ENCODE measurements at places on chromosomes 3 and 15.

- DNase-seq, result no peak
These were observed 9.8 kb downstream of the CTXND1 start for GRCh38 chr15:80242132-80242769.

DNA sequence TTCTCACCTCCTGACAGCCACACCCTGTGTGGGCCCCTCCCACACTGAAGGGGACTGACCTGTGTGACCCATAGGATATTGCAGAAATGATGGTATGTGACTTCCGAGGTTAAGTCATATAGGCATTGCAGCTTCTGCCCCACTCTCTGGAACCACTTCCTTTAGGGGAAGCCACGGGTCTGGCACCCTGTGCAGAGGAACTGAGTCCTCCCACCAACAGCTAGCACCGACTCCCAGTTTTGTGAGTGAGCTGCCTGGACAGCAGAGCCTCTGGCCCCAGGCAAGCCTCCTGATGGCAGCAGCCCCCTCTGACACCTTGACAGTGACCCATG lies 24.6 kb upstream of the SLC6A6 start:
- peak; percentile 78 for DNase-seq

GRCh38 chr3:16323737-16324136 lies 58.7 kb downstream of the OXNAD1 start:
- no peak for DNase-seq

- DNase-seq, result no peak
These were observed 74.1 kb downstream of the MME start for GRCh38 chr3:155154255-155154654.

DNA sequence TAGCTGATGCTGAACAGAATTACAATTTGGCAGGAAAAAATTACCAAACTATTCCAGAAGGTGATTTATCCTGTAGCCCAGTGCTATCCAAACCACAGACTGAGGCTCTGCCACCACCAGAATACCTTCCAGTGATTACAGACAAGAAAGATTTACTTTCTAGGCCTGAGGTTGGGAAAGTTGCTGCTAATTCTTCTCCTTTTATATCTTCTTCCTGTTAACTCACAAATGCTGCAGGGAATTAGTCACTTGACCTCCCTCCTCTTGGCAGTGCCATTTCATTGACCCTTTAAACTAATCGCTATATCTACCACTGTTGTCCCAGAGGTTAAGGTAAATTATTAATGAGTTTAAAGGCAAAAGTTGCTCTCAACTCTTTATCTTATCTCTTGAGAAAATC lies 118.4 kb downstream of the CTNNB1 start:
- no peak for DNase-seq

GRCh38 chr3:24311881-24312280 lies 182.8 kb downstream of the THRB start:
- no peak for DNase-seq

- no peak for DNase-seq
These were observed 78.7 kb downstream of the SLC6A1 start for GRCh38 chr3:11071096-11071755.

GRCh38 chr3:170903123-170903522 lies 5.3 kb downstream of the EIF5A2 start:
- no peak for DNase-seq

GRCh38 chr3:183388213-183388895 lies 40.1 kb downstream of the MCF2L2 start:
- no peak for DNase-seq

- DNase-seq, result no peak
These were observed 244.6 kb upstream of the CCDC54 start for GRCh38 chr3:107132674-107133073.

- no peak for DNase-seq
These were observed 28.8 kb downstream of the PPM1L start for GRCh38 chr3:160784853-160785252.

DNA sequence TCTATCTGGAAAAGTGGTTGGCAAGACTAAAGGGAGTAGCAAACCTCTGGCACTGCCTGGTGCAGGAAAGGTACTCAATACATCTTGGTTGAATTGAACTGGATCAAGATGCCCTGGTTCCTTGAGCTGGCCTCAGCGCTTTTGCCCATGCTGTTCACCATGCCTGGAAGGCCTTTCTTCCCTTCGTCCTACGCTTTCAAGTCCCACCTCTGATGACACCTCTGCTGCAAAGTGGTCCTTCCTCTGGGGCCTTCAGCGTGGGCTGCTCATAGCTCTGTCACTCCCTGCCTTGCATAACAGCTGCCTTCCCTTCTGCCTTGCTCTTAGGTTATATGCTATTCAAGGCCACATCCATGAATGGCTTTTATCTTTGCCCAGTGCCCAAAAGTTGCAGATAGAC lies 23.0 kb downstream of the ITGA11 start:
- DNase-seq, result no peak

GRCh38 chr3:134640378-134640777 lies 10.4 kb downstream of the KY start:
- no peak for DNase-seq

- DNase-seq, result peak; percentile 89
These were observed 1.1 kb upstream of the PIK3CA start for GRCh38 chr3:179146911-179147513.

- no peak for DNase-seq
These were observed 56.5 kb downstream of the ADCY5 start for GRCh38 chr3:123392368-123392767.

DNA sequence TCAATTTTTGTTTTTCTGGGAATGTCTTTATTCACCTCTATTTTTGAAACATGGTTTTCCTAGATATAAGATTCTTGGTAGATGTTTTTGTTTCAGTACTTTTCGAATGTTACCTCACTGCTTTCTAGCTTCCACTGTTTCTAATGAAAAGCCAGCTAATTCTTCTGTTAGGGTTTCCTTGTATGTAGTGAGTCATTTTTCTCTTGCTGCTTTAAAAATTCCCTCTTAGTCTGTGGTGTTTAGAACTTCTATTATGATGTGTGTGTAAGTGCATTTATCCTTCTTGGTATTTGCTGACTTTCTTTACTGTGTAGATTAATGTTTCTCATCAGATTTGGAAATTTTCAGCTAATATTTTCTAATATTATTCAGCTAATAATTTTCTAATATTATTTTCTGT lies 151.1 kb upstream of the OSTN start:
- DNase-seq, result no peak

GRCh38 chr15:89972085-89972484 lies 29.0 kb upstream of the ZNF710 start:
- peak; percentile 57 for DNase-seq

DNA sequence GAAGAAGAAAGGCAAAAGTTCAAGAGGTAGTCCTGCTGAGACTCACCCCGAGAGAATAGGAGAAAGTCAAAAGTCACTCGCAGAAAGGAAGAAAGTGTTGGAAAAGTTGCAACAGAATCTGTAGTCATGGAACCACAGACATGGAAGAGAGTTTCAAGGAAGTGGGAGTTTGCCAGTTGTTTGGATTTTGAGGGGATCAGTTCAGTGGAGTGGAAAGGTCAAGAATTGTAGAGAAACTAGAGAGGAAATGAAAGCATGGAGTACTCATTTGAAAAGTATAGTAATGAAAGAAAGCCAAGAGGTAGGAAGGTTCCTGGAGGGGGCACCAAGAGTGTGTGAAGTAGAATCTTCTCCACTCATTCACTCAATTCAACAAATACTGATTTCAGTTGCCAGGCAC lies 34.7 kb downstream of the SPTSSB start:
- no peak for DNase-seq

- DNase-seq, result no peak
These were observed 326.7 kb downstream of the LSAMP start for GRCh38 chr3:116118475-116119169.

GRCh38 chr3:100260081-100260684 lies 609 bp upstream of the TBC1D23 start:
- DNase-seq, result no peak

DNA sequence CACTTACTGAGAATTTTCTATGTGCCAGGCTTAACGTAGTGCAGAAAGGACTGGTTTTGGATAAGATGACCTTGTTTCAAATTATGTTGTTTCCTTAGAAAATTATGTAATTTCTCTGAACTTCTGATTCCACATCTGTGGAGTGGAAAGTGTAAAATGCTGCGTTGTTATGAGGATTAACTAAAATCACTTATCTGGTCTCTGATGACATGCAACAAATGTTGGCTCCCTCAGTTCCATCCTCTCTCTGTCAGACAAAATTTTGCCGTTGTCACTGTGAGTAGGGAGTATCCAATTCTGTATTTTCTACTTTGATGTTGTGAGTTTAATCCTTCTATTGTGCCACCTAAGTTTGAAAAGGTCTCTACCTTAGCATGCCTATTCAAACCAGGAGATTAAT lies 175.5 kb downstream of the KCNMB2 start:
- no peak for DNase-seq

GRCh38 chr3:178267158-178267844 lies 268.9 kb upstream of the KCNMB2 start:
- DNase-seq, result no peak

DNA sequence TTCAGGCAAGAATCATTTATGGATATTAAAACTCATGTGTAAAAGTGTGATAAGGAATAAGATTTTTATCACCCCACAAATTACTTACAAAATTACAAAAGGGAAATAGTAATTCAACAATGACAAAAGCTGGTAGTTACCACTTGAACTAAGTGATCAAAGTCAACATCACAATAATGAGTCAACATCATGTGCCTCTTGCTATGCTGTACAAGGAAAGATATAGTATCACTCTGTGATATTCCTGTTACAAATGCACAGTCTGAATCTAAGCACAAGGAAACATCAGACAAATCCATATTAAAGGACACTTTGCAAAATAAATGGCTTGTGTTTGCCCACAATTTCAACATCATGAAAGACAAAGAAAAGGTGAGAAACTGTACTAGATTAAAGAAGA lies 90.5 kb upstream of the PLCL2 start:
- no peak for DNase-seq

DNA sequence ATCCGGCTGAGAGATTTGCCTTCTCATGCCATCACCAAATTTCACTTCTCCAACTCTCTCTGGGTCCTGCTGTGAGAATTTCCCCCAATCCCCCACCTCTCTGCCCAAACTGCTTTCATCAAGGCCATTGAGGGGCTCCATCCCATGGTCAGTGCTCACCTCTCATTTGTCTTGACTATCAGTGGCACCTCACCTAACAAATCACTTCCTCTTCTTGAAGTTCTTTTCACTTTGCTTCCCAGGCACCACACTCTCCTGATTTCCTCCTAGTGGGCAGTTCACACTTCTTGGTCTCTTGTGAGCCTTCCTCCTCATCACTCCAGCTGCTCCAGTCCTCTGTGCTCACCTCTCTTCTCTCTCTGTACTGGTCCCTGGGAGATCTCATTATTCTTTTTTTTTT lies 169.6 kb downstream of the OPA1 start:
- DNase-seq, result no peak

- no peak for DNase-seq
These were observed 1.2 kb downstream of the STARD5 start for GRCh38 chr15:81322676-81323253.

DNA sequence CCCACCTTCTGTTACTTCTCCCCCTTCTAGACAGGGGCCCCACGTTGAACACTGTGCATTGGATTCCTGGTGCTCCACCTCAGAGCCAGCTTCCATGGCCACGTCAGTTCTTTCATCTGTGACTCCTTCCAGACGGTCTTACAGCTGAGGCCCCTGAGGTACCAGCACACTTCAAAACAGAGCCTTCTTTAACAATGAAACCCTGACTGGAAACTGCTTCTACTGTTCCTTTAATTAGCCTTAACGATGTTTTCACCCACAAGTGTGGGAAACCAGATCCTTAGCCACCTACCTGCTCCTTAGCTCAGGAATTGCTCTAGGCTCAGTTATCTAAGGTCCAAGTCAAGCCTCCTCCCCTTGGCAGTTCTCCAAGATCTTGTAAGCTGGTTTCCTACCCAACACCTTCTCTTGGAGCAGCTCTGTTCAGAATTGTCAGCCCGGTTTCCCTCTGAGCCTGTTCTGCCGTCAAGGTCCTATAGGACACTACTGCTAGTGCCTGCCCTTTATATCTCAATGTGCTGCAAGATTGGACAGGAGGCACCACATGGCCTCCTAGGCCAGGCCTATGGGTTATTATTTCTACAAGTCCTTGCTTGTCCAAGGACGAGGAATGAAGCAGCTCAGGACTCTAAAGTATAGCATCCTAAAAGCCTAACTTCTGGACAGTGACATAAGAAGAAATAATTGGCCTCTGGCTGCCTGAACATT lies 80.7 kb downstream of the FMN1 start:
- DNase-seq, result no peak
